ENCODE measurements at places on chromosomes 5 and 9.

DNA sequence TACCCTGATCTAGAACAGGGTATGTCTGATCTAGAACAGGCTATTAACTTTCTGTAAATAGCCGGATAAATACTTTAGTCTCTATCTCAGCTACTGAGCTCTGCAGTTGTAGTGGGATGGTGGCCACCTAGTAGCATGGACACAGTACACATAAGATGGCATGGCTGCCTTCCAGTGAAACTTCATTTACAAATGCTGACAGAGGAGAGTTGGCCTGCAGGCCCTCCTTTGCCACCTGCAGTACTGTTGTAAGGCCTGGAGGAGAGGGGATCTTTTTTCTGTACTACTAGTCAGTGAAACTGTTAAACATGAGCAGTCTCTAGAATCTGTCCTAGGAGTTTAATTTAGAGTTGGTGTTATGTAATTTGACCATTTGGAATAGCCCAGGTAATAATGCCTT lies 86.0 kb downstream of the TRIO start:
- no peak overlapping the region for H3K4me3 ChIP-seq
- H3K27me3 ChIP-seq = no peaks in the 10 kb centered on the region

DNA sequence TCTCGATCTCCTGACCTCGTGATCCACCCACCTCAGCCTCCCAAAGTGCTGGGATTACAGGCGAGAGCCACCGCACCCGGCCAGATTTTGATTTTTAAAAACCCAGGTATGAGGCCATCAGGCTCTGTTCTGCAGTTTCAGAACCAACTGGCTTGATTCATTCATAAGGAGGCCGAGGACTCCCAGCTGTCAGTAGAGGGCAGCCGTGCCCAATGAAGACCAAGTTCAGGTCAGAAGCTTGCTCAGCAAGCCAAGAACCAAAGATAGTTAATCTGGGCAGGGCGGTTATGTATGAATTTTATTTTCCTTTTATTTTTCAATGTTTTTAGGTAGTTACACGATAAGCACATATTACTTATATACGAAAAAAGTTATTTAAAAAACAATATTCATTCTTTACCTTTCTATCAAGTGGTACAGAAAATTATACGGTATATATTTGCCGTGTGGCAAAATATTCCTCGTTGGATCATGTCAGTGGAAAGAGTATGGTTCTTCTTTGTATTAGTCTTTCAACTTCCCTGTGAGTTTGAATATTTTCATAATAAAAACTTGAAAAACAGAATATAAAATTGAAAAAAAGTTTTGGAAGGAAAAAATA lies 18.0 kb downstream of the MGAT1 start:
- no peaks in the 10 kb centered on the region for H3K36me3 ChIP-seq
- H3K4me1 ChIP-seq = peaks cover 12% of the 10 kb centered on the region
- peak; percentile 70 for DNase-seq
- no peaks in the 10 kb centered on the region for H3K27me3 ChIP-seq
- H3K27ac ChIP-seq = no peak overlapping the region
- H3K4me3 ChIP-seq = no peak overlapping the region

- peak overlapping the region; percentile 39 for H3K4me3 ChIP-seq
- no peaks in the 10 kb centered on the region for H3K36me3 ChIP-seq
- H3K27ac ChIP-seq = no peak overlapping the region
- peaks cover 13% of the 10 kb centered on the region for H3K4me1 ChIP-seq
Measured at GRCh38 chr5:77852514-77853352, 76.6 kb upstream of the TBCA start.

DNA sequence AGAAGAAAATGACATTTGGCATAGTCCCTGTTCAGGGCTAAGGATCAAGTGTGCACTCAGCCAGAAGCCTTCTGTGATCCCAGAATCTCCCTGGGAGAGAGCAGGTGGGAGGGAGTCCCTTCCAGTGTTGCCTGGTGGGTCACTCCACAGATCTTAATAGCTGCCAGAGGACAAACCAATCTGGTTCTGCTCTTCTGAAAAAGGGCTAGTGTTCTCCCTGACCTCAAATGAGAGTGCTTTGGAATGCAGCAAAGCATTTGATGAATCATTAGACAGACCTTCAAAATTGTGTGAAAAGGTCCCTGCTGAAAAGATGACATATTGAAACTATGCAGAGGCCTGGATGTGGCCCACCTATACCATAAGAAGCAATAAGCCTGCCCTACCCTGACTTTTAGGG lies 339.7 kb downstream of the TMEM232 start:
- peak; percentile 14 for DNase-seq
- no peaks in the 10 kb centered on the region for H3K27me3 ChIP-seq
- H3K36me3 ChIP-seq = no peaks in the 10 kb centered on the region
- peaks cover 5% of the 10 kb centered on the region for H3K4me1 ChIP-seq
- H3K27ac ChIP-seq = no peak overlapping the region

GRCh38 chr5:73946919-73947602 lies 321.1 kb downstream of the ARHGEF28 start:
- no peaks in the 10 kb centered on the region for H3K27me3 ChIP-seq
- no peak overlapping the region for H3K4me3 ChIP-seq
- H3K36me3 ChIP-seq = no peaks in the 10 kb centered on the region
- H3K27ac ChIP-seq = no peak overlapping the region
- peaks cover 36% of the 10 kb centered on the region for H3K4me1 ChIP-seq
- DNase-seq = no peak

DNA sequence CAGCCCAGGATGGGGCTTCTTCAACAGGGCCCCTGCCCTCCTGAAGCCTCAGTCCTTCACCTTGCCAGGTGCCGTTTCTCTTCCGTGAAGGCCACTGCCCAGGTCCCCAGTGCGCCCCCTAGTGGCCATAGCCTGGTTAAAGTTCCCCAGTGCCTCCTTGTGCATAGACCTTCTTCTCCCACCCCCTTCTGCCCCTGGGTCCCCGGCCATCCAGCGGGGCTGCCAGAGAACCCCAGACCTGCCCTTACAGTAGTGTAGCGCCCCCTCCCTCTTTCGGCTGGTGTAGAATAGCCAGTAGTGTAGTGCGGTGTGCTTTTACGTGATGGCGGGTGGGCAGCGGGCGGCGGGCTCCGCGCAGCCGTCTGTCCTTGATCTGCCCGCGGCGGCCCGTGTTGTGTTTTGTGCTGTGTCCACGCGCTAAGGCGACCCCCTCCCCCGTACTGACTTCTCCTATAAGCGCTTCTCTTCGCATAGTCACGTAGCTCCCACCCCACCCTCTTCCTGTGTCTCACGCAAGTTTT lies 23.6 kb downstream of the PCDHGC5 start:
- peak; percentile 45 for DNase-seq
- H3K36me3 ChIP-seq = peaks cover 33% of the 10 kb centered on the region
- no peaks in the 10 kb centered on the region for H3K27me3 ChIP-seq
- peaks cover 6% of the 10 kb centered on the region for H3K4me1 ChIP-seq
- no peak overlapping the region for H3K27ac ChIP-seq
- H3K4me3 ChIP-seq = no peak overlapping the region

DNA sequence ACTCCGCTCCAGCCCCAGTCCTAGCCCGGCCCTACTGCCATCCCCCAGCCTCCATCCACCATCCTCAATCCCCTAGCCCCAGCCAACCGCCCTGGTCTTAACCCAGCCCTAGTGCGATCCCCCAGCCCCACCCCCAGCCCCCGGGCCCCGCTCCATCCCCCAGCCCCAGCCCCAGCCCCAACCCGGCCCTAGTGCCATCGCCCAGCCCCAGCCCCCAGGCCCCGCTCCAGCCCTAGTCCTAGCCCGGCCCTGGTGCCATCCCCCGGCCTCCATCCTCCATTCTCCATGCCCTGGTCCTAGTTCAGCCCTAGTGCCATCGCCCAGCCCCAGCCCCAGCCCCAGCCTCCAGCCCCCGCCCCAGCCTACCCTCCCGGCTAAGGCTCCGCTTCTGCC lies 398 bp downstream of the TOR1A start:
- peaks cover 7% of the 10 kb centered on the region for H3K4me1 ChIP-seq
- no peak for DNase-seq
- H3K4me3 ChIP-seq = peak overlapping the region; percentile 83
- peaks cover 24% of the 10 kb centered on the region for H3K36me3 ChIP-seq
- no peaks in the 10 kb centered on the region for H3K27me3 ChIP-seq
- peak overlapping the region; percentile 72 for H3K27ac ChIP-seq

Measured in HepG2 (cell line).